ENCODE measurements at places on chromosomes 13 and 19. TPM values are rescaled to one million over a fixed set of nuclear protein-coding genes. Genes with fewer than 3 reads are reported as not detected.

Gene MAB21L1
- polyA plus RNA-seq = 0.34 TPM

Gene GNG8
- polyA plus RNA-seq = not detected

Gene IZUMO1
- polyA plus RNA-seq = 0.18 TPM

Gene NMRK2
- polyA plus RNA-seq = 1.1 TPM

Gene FPR2
- polyA plus RNA-seq = 1.4 TPM

Gene KIRREL2
- polyA plus RNA-seq = 0.75 TPM

All from thymus (tissue), 14 donors.